ENCODE measurements at places on chromosomes 7 and 10.

DNA sequence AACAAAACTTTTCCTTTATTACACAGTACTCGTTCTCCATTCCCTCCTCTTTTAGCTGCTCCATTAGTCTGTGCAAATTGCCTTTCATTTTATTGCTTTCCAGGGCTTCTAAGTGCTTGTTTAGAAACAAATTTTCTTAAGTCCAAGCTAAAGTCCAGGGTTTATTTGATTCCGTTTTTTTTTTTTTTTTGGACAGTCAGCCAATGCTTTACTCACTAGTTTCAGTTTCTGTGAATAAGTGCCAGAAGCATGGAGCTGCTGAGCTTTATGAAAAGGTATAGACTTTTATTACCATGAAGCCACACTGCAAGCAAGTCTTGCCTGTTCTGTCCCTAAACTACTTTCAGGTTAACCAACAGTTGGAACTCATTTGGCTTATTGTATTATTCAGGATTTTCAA lies 455.0 kb downstream of the GFRA1 start:
- no peak for DNase-seq

DNA sequence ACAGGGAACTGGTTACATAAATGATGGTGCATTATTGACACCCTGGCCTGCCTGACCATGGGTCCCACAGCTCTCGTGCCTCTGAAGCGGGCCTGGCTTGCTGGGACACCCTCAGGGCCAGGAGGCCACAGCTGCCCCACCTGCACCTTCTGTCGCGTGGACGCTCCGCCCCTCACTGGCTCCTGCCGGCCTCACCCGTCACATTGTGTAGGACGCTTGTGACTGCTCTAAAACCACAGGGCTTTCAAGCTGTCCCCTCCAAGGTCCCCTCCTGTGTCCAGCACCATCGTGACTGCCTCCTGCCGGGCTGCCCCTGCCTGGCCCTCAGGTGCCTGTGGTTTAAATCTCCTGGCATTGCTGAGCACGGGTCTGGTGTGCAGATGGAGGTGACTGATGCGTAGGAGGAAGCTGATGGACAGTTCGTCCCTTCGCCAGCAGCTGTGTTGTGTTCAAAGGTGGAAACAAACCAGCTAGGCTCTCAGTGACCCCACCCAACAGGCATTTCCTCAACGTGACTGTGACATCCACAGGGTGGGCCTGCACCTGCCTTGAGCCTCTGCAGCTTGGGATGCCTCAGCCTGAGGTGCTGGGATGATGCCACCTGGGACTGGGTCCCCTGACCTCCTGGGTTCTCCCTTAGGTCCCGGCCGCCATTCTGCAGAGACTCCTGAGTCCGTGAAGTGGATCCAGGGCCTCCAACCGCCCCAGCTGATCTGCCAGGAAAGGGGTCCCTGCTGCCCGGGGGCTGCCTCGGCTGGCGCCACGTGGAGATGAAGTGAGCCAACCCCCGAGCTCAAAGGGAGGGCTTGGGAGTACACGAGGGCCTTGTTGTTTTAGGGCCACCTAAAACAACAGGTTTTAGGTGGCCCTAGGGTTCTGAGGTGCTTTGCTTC lies 148.5 kb downstream of the WDR37 start:
- no peak for DNase-seq

- no peak for DNase-seq
Measured at GRCh38 chr7:15402436-15403136, 159.2 kb downstream of the AGMO start.

GRCh38 chr7:140635816-140636215 lies 4.8 kb downstream of the DENND2A start:
- DNase-seq = no peak

DNA sequence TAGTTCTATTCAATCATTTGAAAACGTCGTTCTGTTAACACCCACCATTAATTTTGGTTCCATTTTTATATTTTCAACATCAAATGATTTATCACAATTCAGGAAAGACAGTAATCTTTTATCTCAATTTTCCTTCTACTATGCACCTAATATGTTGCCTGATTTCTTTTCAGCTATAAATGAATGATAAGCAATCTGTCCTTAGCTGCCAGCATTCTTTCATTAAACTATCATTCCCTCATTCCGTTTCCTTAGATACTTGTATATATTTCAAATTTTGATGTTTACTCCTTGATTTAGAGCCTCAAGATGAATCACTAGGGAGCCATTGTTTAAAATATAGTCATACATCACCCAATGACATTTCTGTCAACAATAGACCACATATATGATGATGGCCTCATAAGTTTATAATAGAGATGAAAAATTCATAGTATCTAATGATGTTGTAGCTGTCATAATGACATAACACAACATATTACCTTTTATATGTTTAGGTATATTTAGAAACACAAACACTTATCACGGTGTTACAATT lies 661.7 kb downstream of the IPMK start:
- DNase-seq = no peak

DNA sequence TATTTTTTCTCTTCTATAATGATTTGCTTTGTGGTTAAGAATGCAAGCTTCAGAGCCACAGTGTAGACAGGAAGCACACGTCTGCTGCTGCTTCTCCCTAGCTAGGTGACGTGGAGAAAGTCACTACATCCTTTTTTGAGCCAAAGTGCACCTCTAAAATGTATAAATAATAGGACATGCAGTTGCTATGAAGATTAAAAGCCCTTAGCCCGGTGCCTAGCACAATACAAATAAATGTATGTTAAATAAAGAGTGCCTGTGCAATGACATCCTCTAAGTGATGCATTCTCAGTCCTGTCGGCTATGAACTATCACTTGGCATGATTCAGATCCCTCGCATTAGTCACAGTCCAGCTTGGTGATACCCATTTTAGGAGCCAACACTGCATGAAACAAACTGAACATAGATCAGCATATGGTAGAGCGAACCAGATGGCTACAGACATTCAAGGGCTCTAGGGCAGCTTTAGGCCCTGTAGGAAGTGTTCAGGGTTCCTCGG lies 4.8 kb upstream of the TRDMT1 start:
- no peak for DNase-seq

GRCh38 chr7:135811506-135811905 lies 62.9 kb upstream of the FAM180A start:
- DNase-seq = no peak

DNA sequence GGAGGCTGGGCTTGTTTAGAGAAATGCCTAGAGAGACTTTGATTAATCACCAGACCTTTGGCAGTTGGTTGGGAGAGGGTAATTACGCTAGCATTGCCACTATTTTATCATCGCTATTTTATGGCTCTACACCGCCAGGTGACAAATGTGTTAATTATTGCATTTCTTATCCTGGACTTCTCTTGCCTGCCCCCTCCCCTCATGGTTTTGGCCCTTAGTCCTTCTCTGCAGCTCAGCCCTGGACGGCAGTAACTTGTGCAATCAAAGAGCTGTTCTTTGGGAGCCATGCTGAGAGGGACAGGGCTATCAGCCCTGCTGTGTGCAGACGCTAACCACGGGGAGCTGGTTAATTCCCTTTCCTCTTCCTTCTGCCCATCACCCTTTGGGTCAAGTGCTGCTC lies 585.0 kb downstream of the AUTS2 start:
- no peak for DNase-seq

GRCh38 chr7:139771001-139771956 lies 6.5 kb downstream of the HIPK2 start:
- no peak for DNase-seq

- no peak for DNase-seq
Measured at GRCh38 chr10:3806603-3807002, 21.6 kb upstream of the KLF6 start.

DNA sequence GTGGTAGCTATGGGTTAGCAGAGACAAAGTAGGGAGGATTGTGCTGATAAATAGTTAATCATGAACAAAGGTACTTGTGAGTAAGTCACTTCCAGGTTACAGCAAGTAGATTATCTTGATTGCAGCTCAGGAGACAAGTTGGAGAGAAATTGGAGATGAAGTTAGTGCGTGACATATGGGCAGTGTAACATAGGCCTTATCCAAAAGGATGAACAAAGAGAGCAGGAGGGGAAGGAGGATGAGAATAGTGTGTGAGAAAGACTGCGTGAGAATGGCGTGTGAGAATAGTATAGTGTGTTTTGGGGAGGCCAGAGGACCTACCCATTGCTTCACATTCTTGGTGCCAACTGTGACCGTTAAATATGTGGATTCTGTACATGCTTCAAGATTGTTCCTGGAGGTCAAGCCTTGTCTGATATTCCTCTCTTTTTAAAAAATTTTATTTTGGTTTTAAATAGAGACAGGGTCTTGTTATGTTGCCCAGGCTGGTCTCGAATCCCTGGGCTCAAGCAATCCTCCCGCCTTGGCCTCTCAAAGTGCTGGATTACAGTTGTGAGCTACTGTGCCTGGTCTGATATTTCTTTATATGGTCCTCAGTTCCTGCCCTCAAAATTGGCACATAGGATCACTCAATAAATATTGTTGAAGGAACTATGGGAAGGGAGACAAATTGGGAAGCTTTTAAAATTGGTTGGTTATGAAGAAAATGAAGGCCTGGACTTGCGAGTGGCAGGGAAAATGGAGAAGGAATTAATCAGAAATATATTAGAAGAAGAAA lies 3.2 kb downstream of the VCL start:
- DNase-seq = no peak

DNA sequence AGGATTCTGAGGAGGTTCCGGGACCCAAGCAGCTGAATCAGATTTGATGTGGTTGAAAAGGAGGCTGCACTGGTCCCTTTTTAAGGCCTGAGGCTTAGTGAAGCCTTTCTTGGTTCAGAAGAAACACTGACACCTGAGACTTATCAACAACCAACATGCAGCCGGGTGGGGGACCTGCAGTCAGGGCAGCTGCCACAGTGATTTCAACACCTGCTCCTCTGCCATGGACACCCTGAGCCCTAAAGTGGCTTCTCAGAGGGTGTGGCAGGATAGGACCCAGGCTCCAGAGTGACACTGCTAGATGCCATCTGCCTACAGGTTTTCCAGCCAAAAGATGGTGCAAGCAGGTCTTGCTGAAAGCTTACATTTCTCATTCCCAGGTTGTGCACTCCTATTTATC lies 99.3 kb downstream of the COL13A1 start:
- no peak for DNase-seq

DNA sequence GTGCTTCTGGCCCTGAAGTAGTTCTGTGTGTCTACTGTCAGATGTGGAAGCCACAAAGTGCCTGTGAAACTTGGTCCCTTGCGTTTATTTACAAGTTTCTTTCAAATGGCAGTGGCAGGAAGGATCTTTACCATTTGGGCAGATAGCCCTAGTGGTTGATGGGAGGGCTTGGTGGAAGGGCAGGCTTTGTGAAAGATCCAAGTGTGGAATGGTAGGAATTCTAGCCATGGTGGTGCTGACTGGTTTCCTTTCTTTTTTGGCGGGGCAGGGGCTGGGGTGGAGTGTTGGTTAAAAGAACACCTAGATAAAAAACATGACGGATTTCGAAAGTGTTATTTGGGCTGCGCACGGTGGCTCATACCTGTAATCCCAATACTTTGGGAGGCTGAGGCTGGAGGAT lies 27.0 kb downstream of the AUTS2 start:
- DNase-seq = no peak
